ENCODE measurements at places on chromosomes 1 and 21.

DNA sequence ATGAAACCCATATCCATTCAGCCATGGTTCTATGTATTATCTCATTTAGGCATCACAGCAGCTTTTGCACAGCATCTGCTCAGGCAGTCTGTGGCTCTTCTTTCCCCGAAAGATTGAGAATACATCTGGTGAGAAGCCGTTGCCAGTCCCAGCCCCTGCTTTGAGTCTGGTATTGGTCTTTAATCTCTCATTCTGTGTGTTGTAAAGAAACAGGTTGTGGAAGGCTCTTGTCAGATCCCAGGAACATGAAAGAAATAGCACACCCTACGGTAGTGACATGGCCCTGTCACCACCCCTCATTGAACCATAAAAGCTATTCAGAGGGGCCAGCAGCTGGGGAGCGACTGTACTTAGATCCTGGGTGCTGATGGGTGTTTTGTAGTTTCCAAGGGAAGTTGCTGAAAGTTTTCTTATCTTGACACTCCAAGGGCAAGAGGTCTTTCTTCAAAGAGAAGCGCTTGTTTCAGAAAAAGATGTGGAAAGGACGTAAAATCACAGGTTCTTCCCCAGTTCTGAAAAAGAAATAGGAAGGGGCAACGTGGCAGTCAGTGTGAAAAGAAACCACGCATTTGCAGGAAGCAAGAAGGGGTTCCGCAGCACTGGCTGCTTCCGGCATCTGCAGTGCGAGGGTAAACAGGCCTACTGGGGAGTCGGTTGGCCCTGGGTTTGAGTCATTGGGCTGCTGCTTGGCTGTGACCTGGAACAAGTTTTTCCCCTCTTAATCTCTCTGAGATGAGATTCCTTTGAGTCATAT, 145.0 kb downstream of the DHRS3 start:
- DNase-seq, result no peak

DNA sequence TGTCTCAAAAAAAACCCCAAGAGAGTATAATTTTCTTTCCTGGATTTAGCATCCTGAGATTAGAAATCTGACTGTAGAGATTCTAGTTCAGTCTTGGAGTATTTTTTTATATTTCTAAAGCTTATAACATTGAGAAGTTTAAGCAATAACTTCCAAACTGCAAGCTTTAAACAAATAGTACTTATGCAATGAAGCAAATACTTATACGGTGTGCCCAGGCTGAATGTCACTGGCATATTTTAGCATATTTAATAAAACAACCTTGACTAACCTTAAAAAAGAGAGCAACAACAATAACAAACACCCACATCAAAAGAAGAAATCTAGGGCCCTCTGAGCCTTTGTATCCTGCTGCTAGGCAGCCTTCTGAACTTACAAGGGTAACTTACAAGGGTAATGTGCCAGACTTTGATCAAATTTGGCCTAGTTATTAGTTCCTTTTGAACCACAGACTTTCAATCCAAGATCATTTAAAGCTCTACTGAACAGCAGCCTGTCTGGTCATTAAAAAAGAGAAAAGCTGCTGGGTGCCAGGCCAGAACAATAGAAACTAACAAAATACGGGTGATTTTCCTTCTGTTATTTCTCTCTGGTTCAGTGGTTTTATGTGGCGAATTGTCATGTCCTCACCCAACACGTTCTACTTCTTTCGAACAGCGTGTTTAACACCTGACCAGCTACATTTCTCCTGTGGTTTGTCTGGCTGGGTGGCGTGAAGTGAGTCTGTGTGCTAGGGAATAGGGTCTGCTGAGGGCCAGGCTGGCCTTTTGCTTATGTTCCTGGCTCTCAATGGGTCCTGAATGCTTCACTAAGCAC, 16.2 kb downstream of the MTOR start:
- DNase-seq, result no peak

DNA sequence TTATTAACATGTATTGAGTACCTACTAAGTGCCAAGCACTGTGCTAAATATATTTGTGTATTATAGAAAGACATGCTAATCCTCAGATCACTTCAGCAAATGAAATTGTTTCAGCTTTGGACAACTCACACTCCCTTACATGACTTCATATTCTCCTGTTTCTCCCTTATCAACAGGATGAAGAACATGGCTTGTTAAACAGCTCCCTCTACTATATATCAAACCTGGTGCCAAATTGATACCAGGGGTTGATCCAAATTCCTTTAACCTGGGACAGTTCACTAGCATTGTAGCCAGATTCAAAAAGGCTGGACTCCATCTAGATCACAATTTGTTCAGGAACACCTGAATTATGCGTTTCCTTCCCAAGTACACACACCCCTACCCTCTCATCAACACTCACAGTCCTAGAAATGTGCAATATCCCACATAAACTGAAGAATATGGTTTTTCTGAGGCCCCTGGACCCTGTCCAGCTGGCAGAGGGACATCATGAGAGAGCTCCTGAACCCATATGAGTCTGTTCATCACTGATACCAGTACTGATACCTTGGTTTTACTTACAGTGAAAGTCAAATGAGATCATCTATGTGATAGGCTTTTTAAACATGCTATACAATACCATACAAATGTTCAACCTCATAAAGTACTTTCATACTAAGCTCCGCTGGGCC, 47.0 kb upstream of the PALMD start:
- no peak for DNase-seq

- DNase-seq, result peak; percentile 7
These were observed 26.9 kb upstream of the RAP1A start for GRCh38 chr1:111592389-111593361.

DNA sequence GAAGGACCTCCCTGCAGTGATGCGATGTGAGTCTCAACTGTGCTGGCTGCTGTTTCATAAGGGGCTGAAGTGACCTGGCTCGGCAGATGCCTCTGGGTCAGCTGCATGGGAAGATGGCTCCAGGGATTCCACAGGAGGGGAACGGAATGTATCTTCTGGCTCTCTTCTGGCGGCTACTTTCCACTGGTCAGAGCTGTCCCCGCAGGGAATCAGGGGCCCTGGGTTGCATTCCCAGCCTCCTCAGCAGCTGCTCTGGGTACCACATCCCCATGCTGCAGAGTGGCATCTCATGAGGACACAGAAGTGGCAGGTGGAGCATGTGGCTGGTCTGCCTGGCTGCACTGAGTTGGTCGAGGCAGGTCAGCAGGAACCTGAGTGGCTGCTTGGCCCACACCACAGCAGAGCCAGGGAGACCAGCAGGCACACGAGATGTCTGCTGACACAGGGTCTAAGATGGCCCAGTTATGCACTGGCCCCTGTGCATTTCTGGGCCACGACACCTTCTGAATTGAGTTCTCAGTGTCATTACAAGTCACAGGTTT, 42.8 kb downstream of the POFUT2 start:
- DNase-seq, result no peak

GRCh38 chr1:95353194-95353593, 119.2 kb downstream of the RWDD3 start:
- DNase-seq, result no peak

DNA sequence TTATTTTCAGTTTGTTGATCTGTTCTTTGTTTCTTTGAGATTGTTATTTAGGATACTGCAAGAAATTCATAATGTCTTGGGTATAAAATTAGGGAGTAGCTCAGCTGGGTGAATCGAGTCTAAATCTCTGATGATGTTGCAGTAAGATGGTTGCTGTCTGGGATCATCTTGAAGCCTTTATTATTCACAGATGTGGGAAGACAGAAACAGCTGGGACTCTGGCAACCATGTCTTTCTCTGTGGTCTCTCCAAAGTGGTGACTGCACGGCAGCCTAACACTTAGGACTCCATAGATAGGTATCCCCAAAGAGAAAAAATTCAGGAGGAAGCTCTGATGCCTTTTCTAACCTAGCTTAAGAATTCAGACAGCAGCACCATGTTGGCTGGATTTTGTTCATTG, 52.7 kb downstream of the RAP1A start:
- DNase-seq, result no peak

GRCh38 chr1:155657463-155657862, 31.1 kb downstream of the YY1AP1 start:
- DNase-seq, result no peak

DNA sequence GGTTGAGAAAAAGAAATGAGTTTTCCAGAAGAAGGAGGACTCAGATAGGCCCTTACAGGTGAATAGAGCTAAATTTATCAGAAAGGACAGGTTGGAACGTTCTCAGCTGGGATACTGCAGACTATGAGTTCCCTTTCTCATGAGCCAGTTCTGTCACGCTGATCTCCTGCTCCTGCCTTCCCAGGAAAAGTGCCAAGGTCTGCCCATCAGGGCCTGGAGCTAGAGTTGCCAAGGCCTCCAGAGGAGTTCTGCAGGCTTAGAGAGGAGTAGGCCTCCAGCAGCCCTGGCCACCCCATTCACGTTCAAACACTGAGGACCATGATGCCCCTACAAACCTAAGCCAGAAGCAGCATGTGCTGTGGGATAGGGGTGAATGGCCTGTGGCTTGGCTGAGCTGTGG, 126.8 kb upstream of the TNR start:
- DNase-seq, result no peak

DNA sequence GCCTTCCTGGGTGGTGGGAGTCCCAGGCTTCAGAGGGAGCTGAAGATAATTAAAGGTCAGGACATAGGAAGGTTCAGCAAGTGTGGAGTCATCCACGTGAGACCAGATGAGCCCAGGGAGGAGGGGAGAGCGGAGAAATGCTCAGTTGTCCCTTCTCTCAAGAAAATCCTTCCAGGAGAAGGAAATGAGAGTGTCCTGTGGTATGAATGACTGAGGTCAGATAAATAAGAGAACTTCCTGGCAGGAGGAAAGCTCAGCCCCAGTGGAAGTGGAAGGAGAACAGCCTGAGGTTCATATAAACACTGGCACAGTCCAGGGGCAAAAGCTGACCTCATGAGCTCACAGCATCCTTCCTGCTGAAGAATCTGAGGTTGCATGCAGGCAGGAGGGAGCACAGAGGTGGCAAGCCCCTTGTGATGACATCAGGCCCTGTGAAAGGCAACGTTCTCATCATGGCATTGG, 97.6 kb downstream of the NAV1 start:
- no peak for DNase-seq

GRCh38 chr1:20884513-20884912, 97.4 kb upstream of the HP1BP3 start:
- DNase-seq, result no peak

GRCh38 chr21:30168086-30168485, 1.5 kb upstream of the CLDN17 start:
- DNase-seq, result no peak

GRCh38 chr21:35911412-35912191, 148.7 kb downstream of the SETD4 start:
- peak; percentile 85 for DNase-seq

DNA sequence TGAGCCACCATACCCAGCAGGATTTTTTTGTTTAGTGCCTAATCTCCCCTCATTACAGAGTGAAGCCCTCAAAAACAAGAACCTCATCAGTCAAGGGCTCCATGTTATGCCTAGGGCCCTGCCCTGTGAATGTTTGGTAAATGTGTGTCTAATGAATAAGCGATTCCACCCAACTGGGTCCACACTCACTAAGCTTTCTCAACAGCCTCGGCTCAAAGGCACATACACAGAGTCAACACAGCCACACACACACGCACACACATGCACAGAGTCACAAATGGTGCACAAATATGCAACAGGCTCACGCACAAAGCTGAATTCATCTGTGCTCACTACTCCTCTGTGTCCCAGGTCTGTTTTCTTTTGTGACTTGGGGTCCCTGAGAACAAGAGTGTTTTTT, 11.7 kb upstream of the SYNC start:
- no peak for DNase-seq

DNA sequence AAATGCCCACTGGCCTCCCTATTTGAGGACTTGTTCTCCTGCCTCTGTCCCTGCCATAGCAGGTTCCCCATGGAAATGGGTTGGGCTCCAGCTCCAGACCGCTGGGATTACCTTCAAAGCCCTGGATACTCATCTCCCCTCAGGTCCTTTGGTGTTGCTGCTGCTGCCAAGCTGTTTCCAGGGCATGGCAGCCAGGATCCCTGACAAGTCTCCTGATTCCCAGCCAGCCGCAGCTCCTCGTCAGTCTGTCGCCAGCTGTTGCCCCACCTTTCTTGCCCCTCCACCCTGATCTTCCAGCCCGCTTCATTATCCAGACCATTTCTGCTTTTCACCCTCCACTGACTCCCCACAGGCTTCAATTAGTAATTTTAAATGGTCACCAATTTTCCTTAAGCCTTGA, 68.3 kb upstream of the KCND3 start:
- no peak for DNase-seq

DNA sequence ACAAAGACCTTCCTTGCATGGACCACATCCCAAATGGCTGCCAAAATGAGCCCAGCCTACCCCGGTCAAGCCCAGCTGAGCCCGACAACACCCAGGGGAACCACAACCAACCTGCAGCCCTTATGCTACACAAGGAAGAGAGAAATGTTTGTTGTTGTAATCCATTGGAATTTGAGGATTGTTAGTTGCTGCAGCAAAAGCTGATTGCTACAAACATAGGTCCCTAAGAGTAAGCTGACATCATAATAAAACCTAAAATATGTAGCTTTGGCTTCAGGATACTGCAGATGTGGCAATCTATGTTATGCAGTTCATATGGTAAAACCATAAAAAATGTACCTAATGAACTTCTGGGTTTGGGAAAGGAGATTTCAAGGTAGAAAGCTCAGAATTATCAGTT, 65.5 kb upstream of the DNAH14 start:
- DNase-seq, result no peak

DNA sequence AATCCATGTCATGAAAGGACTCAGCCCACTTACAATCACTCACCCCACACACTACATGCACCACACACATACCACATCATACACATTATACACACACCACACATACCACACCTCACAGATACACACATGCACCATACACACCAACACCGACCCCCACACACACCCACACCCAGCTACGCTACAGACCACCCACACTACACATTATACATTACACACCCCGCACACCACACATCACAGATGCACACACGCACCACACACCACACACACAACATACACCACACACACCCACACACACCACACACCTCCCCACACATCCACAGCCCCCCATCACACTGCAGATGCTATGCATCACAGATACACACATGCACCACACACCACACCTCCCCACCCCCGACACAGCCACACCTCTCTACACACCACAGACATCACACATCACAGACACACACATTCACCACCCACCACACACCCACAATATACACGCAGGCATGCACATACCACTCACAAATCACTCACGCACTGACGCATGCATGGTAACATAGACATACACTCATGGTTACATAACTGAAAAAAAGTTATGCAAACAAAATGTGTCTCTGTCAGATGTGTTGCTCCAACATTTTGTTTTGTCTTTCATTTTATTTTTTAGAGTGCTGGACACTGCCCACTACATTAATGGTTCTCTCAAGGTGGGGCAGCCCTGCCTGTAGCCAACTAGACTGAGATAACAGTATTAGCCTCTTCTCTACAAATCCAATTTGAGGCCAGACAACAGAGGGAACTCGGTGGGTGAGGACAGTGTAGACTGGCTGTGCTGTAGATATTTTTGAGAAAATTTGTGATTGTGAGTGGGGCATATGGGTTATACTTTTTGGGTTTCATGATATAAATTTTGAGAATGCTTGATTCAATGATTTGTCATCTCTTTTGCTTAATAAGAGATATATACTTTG, 15.2 kb upstream of the PGBD2 start:
- no peak for DNase-seq
